ENCODE measurements at places on chromosomes 3 and 15.
A peak's percentile ranks its signal among the peaks of the same experiment; 100 is the strongest.

DNA sequence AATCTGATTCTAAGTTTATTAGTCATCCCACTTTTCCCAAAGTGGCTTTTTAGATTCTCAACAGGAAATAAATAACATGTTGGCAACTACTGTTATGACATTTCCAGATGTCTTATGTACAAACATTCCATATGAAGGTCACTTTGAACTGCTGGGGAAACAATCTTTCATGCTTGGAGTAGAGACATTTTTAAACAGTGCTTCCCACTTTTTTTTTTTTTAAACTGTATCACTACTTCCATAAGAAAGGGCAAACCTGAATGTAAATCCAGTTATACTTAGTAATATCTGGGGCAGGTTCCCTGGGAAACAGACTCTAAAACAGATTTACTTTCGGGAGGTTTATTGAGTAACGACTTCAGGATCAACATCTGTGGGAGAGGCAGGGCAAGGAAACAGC is 473.8 kb downstream of the TAFA4 start:
- DNase-seq, result no peak

DNA sequence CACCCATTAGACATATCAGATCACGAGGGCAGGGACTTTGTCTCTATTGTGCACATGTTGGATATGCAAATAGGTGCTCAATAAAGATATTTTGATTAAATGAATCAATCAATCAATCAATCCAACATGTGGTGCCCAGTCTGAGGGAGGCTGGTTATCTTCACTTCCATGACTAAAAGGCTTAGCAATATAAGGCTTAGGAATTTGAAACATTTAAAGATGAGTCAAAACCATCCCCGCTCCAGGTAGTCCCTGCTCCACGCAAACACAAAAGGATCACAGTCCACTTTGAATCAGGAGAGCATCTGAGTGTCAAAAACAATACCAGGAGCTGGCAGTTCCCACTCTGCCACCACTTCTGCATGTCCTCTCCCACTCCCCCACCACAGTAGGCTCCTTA is 25.8 kb upstream of the PRICKLE2 start:
- no peak for DNase-seq

DNA sequence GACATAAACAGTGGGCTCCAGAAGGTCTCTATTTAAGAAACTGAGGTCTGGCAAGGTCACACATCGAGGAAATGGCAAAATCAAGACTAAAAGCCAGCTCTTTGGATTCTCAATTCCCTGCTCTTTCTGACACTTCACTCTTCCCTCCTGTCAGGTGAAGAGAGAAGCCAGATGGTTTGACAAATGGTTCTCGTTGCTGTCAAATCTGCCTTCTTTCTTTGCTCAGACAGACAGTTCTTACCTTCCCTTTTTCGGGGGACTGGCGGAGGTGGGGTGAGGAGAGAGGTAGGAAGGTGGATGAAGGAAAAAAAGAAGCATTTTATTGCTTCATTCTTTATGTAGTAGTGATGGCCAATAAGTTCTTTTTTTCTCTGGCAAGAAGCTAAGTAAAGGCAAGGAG is 133.4 kb downstream of the LPP start:
- DNase-seq, result no peak

DNA sequence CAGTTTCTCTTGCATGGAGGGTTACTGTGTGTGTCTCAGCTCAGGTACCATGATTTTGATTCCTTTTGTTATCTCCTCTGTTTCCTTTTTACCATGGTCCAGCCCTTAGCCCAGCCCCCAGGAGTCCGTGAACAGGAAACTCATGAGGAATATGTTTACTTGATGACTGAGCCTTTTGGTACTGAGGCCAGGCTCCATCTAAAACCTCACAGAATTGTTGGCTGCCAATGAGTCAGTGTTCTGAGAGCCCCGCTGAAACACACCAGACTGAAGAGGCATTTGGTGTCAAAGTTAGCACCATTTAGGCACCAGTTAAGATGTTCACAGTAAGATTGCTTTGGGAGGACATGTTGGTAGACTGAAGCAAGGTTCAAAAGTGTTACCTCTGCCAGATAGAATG is 80.9 kb downstream of the DGKG start:
- peak; percentile 89 for DNase-seq

DNA sequence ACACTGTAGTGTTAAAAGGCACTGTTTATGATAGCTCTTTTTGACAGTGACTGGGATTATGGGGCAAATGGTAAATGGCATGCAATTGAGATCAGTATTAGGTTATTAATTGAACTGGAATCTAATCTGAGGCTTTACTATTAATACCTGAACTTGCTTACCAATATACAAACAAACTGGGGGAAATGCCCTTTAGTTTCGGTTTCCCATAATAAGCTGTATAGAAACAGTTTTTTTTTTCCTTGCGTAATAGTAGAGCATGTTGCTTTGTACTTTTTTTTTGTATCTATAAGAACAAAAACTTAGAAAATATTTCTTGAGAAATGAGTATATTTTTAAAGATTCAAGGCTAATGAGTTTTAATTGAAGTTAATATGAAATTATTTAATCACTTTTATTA is 95.0 kb downstream of the FNDC3B start:
- no peak for DNase-seq

GRCh38 chr3:132722165-132723023 is at the start of gene NPHP3:
TSS of gene NPHP3 (minus strand) at chr3:132722409. CDS start at chr3:132722355, 54 bp downstream.
- peak; percentile 92 for DNase-seq

GRCh38 chr3:71641674-71642073 is 58.1 kb upstream of the FOXP1 start:
- DNase-seq, result peak; percentile 36

DNA sequence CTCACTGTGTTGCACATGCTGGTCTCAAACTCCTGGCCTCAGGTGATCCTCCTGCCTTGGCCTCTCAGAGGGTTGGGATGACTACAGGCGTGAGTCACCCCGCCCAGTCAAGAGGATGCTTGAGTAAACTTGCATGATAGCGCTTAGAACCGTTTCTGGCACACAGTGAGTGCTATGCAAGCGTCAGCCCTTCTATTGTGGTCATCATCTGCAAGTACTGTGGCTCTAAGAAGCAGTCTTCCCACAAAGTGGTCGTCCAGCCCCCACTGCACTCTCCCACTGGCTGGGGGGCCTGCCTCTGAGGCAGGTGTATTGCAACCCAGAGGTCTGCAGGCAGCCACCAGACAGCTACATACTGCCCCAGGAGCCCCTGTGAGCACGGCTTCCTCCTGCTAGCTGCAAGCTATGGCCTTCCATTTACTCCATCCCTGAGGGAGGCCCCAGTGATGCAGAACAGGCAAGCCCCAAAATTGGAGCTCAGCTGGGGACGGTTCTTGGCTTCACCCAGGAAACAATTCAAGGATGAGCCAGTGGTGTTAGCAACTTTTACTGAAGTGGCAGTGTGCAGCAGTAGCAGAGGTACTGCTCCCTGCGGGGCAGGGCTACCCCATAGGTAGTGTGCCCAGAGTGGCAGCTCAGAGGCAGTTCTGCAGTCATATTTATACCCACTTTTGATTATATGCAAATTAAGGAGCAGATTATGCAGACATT is 95.4 kb downstream of the LSM3 start:
- DNase-seq, result no peak

GRCh38 chr15:25652704-25653103 is 210.4 kb downstream of the ATP10A start:
- no peak for DNase-seq

GRCh38 chr3:17709236-17709810 is 33.1 kb downstream of the TBC1D5 start:
- no peak for DNase-seq

- DNase-seq, result no peak
Observed at GRCh38 chr15:27336676-27337075, 365.7 kb downstream of the GABRG3 start.

GRCh38 chr3:193016437-193016901 is 98.8 kb upstream of the MB21D2 start:
- peak; percentile 9 for DNase-seq

DNA sequence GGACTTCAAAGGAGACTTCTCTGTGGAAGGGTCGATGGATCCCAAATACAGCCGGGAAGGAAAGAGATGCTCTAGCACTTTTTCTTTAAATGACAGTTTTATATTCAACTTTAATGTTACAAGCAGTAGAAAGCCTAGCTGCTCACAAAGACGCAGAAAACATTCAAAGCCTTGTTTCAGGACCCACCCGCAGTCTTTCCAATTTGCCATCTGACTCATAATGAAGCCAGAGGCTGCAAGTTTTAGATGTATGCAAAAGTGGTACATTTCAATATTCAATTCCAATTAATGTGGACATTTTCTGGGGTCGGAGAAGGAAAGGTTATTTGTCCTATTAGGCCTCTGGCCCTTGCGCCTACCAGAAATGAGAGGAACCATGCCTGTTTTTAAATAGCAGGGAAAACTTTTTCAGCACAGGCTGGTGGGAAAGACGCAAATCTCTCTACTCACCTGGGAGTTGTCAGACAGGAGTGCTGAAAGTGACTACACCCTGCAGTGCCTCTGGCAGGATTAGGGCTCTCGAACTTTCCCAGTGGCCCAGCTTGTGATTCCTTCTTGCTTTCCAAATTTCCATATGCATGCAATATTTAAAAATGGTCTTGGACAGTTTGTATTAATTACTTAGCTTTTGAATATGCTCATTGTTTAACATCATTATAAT is 117.4 kb upstream of the MBNL1 start:
- peak; percentile 33 for DNase-seq

DNA sequence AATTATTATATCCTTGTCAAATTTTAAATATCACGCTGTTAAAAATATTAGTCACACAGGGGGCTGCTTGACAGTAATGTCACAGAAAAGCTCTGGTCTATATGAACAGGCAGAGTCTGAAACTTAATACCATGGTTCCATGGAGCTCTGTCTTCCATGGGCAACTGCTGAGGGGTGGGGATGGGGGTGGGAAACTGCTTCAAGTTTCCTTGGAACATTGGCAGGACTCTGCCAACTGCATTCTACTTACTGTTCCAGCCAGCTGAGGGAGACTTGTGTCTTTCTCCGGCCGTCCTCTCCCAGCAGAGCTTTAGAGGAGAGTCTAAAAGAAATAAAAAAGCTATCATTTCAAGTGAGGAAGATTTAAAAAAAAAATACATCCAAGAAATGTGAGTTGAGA is 348.7 kb downstream of the ZIC1 start:
- no peak for DNase-seq

GRCh38 chr3:10142707-10143560 is 1.4 kb downstream of the VHL start:
- DNase-seq, result peak; percentile 58

- no peak for DNase-seq
Observed at GRCh38 chr3:197913641-197914380, 36.2 kb upstream of the RPL35A start.

DNA sequence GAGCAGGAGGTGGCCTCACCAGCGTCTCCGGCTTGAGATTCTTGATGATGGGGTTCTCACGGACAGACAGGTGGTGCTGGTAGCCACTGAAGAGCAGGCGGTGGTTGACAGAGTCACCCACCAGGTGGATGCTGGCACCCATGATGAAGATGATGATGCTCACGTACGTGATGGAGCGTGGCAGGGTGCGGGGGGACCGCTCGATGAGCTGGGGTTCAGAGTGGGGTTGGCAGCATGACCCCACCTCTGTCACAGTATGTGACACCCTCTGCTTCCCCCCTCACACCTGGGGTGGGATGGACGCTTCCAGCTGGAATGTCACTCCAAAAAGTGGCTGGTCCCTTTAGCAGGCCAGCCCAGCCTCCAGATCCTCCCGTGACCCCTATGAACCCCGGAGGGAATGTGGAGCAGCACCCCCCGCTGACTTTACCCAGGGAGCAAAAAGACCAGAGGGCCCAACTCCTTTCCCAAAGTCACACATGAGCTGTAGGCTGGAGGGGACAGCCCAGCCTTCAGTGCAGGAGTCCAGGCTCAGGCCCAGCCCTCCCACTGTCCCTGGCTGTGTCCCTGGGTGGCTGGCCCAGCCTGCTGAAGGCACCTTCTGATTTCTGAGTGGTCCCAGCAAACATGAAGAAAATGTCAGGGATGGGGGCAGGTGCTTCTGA is 6.7 kb upstream of the CALML4 start:
- no peak for DNase-seq

GRCh38 chr3:132773071-132773619 is 50.9 kb upstream of the NPHP3 start:
- peak; percentile 4 for DNase-seq

DNA sequence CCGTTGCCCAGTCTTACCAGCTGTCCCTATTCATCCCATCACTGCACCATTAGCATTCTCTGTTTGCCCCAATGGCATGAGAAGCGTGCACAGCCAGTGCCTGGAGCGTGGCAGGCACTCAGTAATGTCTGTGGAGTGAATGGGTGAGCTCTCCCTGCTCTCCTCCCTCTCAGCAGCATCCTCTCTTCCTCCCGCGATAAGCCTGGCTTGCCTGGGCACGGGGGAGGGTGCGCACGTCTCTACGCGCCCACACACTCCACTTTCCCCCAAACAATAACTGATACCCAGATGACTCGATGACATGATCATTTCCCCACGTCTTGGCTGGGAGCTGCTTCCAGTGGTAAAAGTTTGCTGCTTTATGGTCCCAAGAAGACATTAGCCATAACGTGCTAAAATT is 81.8 kb upstream of the LINGO1 start:
- DNase-seq, result no peak

GRCh38 chr3:142272200-142272891 is 47.0 kb upstream of the GK5 start:
- DNase-seq, result peak; percentile 6

DNA sequence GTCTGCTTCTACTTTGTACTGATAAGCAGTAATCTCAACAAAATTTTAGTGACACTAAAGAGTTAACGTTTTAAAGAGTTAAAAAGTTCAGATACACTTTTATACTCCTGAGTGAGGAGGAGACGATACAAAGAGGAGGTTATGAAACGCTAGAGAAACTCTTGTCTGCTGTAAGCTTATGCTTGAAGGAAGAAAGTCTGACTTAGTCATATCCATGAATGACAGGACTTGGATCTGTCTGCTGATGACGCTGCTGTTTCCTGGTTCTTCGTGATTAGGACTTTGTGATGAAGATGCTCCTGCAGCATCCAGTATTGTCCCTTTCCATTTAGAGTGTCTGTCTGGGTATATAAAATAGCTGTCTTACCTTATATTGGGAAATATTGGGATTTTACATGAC is 15.8 kb downstream of the TCF12 start:
- peak; percentile 66 for DNase-seq

DNA sequence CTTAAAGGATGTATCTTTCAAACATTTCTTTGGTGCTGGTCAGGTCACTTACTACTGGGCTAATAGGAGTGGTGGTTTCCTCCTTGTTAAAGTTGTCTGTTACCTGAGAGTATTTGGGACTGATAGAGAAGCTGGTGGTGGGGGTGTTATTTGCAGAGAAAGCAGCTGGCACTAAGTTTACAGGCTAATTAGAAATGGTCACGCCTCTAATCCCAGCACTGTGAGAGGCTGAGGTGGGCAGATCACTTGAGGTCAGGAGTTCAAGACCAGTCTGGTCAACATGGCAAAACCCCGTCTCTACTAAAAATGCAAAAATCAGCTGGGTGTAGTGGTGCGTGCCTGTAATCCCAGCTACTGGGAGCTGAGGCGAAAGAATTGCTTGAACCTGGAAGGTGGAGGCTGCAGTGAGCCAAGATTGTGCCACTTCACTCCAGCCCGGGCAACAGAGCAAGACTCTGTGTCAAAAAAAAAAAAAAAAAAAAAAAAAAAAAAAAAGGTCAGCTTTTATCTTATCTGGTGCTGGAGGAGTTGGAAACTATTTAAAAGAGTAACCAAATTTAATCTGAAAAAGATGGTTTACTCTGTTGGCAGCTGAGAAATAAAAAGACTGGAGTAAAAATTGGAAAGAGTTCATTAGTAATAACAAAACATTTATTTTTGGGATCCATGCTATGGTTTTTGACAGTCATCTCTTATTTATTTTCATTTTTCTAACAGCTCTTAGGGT is 332.6 kb downstream of the PTPRG start:
- DNase-seq, result no peak

Data from fibroblast of mammary gland (primary cell).